Left kidney (tissue), 8 donors: ENCODE measurements at places on chromosomes 3 and 15.
A peak's percentile ranks its signal among the peaks of the same experiment; 100 is the strongest.

- DNase-seq, result no peak
Measured at GRCh38 chr15:67090297-67091070, 25.1 kb downstream of the SMAD3 start.

- DNase-seq, result peak; percentile 53
Measured at GRCh38 chr3:142888481-142889211, at the start of gene PCOLCE2. Gene PCOLCE2 (minus strand): TSS chr3:142889083. CDS start chr3:142888896, 187 bp downstream.

GRCh38 chr3:172102883-172103310 is 63.5 kb downstream of the FNDC3B start:
- no peak for DNase-seq

DNA sequence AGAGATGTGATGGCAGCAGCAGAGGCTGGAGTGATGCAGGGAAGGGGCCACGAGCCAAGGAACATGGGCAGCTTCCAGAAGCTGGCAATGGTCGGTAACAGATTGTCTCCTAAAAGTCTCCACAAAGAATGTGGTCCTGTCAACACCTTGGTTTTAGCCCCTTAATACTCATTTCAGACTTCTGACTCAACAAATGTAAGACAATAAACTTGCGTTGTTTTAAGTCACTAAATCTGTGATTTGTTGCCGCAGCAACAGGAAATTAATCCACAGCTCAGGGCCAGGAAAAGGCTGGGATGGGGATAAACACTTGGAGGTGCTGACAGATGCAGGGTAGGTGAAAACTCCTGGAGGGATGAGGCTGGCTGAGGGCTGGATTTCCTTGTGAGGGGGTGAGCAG is 69.9 kb downstream of the OXNAD1 start:
- DNase-seq, result no peak

DNA sequence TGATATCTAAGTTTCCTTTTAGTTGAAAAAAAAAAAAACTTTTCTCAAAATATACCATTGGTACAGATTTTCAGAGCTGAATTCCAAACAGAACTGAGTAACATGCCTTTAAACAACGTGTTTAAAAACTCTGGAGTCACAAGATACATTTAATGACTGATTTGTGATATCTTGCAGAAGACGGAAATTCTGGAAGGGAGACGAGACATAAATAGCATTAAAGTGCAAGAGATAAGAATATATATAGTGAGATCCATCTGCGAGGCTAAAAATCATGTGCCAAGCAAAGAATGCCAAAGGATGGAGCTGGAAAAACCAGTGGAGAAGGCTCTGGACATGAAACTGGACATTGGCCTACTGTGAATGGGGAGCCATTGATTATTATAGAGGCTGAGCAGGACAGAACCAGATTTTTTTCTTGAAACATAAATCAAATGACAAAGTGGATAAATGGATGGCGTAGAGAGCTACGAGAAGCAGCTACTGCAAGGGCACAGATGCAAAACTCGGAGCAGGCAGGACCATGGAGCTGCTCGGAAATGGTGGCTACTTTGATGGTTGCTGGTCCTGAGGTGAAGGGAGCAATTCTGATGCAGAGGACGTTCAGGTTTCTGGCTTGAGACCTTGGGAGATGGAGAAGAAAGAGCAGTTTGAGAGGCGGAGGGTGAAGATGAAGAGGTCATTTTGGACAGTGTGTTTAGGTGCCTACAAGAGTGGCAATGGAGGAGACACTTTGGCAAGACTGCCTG is 88.8 kb downstream of the CPN2 start:
- no peak for DNase-seq

- no peak for DNase-seq
Measured at GRCh38 chr3:54939557-54940300, 11.9 kb upstream of the LRTM1 start.

DNA sequence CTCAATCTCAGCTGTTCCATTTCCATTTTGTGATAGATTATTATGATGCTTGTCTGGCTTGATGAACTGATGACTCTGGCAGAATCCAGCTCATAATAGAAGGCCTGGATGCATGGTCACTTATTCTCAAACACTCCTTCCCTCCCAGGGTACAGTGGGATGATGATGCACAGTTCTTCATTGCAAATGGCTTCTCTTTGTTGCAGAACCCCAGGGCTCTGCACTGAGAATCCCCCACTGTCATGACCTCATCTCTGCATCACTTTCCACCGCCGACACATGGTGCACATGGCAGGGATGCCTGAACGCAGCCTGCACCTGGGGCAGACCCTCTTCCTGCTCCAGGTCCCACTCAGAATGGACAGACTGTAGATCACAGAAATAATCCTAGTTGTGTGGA is 515.6 kb upstream of the NR2F2 start:
- no peak for DNase-seq

DNA sequence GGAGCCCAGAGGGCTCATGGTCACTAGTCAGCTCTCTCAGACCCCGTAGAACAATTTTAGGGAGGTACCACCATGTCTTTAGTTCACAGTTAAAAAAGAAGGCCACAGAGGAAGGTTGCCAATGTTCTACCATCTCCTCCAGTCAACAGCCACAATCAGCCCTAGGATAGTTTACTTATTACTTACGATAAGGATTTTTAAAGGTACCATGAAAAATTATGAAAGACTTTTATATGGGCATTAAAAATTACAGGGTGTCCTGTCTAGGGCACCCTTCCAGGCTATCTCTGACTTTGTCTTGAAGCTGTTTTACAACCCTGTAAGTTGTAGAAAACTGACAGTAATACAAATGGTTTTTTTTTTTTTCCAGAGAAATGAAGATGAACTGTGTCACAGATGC is 57.9 kb downstream of the CAPN7 start:
- DNase-seq, result no peak
